ENCODE measurements at places on chromosomes 2 and 18.
A peak's percentile ranks its signal among the peaks of the same experiment; 100 is the strongest.

GRCh38 chr2:64838817-64839216 is 150.4 kb upstream of the SLC1A4 start:
- DNase-seq = no peak

- no peak for DNase-seq
Observed at GRCh38 chr2:152347076-152347475, 12.1 kb downstream of the FMNL2 start.

DNA sequence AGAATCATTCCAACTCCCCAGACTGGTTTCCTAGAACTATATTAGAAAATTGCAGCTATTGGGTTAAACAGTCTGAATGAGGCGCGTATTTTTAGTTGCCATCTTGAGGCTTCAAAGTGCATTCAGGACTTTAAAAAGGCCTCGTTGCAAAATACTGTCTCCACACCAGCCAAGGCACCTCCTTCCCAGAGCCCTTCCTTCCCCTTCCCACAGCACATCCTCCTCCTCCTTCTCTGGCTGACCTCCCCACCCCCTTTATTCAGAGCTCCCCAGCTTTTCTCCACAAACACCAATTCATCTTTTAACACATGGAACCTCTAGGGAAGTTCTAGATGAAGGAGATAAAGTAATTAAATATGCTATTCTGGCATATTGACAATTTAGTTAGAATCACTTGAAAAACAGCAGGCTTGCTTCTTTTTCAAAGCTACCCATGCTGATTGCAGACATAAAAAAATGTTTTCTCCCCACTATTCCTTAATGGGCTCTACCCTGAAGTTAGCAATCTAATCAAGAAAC is 90.3 kb downstream of the RTP5 start:
- DNase-seq = no peak

GRCh38 chr18:49813069-49813318 is 339 bp downstream of the ACAA2 start:
- DNase-seq = no peak

DNA sequence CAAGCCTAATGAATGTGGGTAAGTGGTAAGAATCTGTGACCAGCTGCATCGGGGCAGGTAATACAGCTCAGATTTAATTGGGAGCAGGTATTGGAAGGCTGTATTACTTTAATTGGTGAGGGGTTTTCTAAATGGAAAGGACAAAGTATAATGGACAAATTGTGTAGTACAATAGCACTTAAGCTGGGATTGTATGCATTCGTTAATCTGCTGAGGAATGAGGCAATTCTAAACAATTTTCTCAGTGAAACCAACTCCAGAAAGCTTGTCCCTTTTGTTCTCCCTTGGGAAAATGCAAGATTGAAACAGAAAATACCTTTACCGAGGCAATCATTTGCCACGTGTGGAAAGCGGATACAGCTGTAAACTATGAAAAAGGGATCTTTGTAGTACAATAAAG is 801.6 kb upstream of the POU3F3 start:
- DNase-seq = no peak

GRCh38 chr2:95007822-95008221 is 17.7 kb upstream of the MAL start:
- DNase-seq = no peak

- DNase-seq = no peak
Observed at GRCh38 chr2:182586426-182586825, 129.6 kb upstream of the DNAJC10 start.

- DNase-seq = peak; percentile 5
Observed at GRCh38 chr2:11647834-11648600, 22.0 kb downstream of the NTSR2 start.

GRCh38 chr2:190455358-190456095 is 47.4 kb downstream of the MFSD6 start:
- DNase-seq = no peak

DNA sequence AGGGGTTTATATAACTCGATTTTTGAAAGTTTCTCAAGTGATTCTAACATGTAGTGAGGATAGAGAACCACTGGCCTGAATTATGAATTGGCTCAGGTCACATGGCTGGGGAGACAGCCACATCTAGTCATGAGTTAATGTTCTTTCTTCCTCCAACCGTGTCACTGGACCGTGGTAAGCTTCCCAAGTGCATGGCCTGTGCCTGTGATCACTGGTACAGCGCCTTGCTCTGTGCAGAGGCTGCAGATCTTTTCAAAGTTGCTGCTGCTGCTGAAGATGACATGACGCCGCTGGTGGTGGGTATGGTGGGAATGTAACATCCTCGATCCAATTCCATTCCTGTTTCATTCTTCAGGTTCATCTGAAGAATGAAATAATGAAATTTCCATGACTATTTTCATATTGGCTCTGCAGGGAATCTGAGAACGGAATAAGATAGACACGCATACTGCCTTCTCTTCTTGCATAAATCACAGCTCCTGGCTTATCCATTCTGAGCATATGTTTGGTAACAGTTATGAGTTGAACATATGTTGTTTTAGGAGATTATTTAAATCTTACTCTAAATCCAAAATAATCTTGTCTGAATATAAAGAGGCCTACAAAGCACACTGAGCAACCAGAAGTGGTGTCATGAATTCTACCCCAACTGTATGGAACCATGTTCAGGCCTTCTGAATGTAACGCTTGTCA is 100.5 kb upstream of the THSD7B start:
- no peak for DNase-seq

GRCh38 chr2:10833021-10833420 is 20.4 kb upstream of the PDIA6 start:
- DNase-seq = no peak

- DNase-seq = no peak
Observed at GRCh38 chr2:231387904-231388724, 7.4 kb upstream of the B3GNT7 start.

DNA sequence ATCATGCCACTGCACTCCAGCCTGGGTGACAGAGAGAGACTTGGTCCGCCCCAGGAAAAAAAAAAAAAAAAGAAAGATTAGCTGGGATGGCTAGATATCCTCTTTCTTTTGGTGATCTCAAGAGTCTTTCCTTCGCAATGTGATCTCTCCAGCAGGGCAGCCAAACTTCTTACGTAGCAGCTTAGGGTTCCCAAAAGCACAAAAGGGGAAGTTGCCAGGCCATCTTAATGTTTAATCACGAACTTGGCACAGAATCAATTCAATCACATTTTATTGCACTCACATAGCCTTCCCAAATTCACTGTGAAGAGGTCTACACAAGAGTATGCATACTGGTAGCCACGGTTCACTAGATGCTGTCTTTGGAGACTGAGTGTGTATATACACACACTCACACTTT is 53.1 kb downstream of the VIL1 start:
- DNase-seq = no peak

DNA sequence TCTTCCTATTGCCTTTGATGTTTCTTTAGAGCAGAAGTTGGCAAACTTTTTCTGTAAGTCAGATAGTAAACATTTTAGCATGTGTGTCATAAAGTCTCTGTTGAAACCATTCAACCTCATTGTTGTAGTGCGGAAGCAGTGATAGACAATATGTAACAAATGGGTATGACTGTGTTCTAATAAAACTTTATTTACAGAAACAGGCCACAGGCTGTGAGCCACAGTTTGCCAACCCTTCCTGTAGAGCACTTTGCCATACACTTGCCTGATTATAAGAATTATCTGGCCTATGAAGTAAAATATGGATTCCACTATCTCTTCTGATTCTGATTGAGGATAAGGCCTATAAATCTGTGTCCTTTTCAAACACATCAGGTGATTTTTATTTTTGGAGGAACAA is 237.4 kb downstream of the DOK6 start:
- DNase-seq = no peak

- DNase-seq = peak; percentile 68
Observed at GRCh38 chr2:85843543-85843942, 45.2 kb downstream of the ST3GAL5 start.

DNA sequence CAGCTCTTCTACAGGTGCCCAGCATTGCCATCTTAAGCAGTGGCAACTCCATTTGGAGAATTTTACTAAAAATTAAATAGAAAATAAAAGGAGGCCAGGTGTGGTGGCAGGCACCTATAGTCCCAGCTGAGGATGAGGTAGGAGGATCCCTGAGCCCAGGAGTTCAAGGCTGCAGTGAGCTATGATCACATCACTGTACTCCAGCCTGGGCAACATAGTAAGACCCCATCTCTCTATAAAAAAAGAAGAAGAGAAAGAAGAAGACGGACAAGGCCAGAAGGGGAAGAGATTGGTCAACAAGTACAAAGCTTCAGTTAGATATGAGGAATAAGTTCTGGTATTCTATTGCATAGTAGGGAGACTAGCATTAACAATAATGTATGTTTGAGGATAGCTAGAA is 21.7 kb upstream of the HNRNPA3 start:
- DNase-seq = no peak

- DNase-seq = no peak
Observed at GRCh38 chr2:176643646-176644045, 374.4 kb downstream of the MTX2 start.

GRCh38 chr2:197677483-197677882 is 2.1 kb upstream of the RFTN2 start:
- no peak for DNase-seq

DNA sequence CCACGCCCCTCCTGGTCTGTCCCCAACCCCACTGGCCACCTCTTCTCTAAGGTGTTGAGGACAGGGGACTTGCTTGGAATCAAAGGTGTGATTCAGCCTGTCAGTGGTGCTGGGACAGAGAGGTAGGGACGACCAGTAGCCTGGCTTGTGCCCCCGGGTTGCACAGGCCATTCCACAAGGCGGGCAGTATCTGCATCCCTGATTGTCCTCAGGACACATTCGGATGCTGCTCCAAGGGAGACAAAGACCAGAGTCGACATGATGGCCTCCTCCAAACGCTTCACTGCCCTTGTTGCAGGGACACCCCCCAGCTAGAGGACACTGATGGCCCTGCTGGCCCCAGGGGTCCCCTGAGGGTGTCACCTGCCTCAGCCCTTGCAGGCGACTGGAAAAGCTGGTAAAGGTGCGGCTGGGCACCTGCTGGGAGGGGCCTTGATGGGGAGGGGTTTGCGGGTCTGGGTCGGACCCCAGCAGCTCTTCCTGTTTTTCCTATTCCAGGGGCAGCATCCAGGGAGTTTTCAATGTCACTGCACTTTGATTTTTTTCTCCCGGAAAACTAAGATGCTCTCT is 98.0 kb downstream of the PTGR3 start:
- no peak for DNase-seq

DNA sequence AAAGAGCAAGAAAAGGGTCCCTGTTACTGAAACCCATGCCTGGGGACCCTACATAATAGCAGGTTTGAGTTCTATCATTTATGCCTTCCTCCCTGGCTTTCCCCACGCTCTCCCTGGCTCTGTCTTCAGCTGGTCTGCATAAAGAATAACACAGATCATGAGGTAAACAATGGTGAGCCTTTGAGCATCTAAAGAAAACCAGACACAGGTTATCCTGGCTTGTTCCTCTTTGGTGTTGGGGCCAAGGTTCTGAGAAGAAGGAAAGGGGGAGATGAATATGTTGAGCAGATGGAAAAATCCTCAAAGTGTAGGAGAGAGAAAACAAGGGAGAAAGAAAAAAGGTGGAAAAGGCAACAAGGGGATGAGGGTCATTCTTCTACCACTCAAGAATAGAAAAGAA is 127.3 kb downstream of the CABYR start:
- DNase-seq = no peak

DNA sequence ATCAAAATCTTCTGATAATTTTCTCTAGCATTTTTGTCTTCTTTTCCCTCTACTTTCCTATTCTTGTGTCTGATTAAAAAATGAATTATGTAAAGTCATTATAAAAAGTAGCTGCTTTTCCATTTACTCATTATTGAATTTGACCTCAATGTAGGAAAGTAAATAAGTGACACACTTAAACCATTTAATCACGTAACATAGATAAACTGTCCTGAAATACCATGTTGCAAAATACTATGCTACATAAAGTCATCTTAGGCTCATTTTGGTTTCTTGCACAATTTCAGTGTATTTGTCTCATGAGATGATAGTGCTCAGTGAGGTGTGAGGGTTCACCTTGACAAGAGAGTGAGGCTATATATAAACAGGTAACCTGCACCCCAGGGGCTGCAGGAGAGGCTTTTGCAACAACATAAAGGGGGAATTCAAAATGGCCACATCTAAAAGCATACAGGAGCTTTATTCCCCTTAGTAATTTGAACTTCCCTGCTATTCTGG is 502.7 kb downstream of the RNF144A start:
- DNase-seq = no peak

DNA sequence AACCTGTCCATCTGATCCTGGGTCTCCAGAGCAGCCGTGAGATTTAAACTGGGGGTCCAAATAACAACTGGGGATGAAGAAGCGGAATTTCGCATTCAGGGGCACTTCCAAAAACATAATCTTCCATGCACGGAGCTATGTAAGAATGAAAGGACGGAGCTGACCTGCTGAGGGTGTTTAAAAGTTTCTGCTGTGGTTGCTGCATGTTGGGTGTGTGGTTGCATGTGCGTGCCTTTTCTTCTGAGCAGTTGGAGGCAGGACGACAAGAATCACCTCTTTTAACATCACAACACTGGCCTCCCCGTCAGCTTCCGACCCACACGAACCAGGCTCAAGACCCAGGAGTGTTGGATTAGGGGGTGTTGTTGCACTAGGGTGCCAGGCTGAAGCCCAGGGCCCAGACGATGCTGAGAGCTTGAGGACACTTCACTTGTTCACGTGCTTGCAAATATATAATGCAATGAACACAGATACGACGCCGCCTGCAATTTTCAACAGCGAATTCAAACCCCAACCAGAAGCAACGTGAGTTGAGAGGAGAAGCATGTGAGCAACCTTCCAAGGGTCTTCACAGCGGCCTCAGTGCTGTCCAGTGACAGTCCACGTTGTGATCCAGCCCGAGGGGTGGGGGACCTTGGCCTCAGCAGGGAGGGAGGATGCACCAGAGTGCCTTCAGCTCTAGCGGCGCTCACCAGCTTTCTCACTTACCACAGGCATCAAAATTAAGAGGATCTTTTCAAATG is 76.0 kb upstream of the SALL3 start:
- DNase-seq = no peak

DNA sequence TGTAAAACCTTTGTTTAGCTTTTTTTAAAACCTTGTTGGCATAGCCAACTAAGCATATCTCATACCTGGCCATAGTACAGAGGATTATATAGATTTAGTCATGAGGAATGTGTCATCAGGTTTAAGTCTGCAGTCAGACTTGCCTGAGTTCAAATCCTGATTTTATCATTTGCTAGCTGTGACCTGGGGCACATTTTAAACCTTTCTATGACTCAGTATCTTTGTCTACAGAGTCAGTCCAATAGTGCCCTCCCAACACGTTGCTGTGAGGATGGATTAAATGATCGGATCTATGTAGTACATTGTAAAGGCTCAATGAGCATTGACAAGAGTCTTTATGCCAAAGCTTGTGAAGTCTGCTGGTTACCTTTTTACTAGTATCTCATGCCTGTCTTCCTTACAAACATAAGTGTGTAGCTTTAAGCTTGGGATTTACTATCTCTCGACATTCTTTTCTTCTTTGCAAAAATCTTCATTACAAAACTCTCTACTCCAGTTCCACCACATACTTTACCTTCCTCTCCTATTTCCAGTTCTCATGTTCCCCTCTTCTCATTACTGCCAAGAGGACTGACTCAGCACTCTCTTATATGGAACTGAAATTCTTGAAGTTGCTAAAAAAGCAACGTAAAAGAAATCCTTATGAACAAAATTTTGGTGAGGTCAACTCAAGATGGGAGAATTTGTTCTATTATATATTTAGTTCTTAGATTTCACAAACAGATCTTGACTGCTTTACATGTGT is 68.1 kb upstream of the RBMS1 start:
- DNase-seq = no peak

- DNase-seq = no peak
Observed at GRCh38 chr2:10304458-10305253, 2.0 kb downstream of the HPCAL1 start.
